Naive thymus-derived CD8-positive, alpha-beta T cell (primary cell): ENCODE measurements at places on chromosomes 7 and 10. TPM values are rescaled to one million over a fixed set of nuclear protein-coding genes. Genes with fewer than 3 reads are reported as not detected.

SFRP4 gene
- not detected for total RNA-seq

POM121L12 gene
- total RNA-seq = not detected

BTBD16 gene
- not detected for total RNA-seq

FAM25G gene
- not detected for total RNA-seq

WNT16 gene
- total RNA-seq = 0.19 TPM

FOXI2 gene
- total RNA-seq = not detected

TBL2 gene
- 30.4 TPM for total RNA-seq

DNA sequence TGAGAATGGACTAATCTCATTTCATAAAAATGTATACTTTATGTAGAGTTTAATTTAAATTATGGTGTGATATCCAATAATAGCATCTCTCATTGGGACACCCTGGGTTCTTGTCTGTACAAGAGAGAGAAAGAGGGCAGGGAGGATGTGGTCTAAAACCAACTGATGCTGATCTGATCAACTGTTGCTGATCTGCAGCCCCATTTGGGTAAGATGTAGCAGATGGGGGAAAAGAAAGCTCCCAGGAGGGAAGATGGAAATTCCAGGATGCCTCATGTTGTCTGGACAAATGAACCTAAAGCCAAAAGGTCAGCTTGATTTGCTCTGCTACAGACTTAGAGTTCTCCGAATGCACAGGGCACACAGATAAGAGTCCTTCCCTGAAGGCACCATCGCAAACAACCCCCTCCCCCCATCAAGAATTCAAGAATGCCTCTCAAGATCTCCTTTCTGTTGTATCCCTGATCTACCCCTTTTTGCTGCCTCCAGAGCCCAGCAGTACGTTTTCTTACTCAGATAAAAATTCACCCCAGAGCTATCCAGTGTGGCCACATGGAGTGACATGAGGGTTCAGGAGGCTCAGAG is 171.4 kb upstream of the INHBA start:
- peaks cover 17% of the 10 kb centered on the region for H3K27me3 ChIP-seq
- DNase-seq = no peak
- H3K36me3 ChIP-seq = peaks cover 2% of the 10 kb centered on the region
- no peaks in the 10 kb centered on the region for H3K4me1 ChIP-seq
- no peak overlapping the region for H3K27ac ChIP-seq

DNA sequence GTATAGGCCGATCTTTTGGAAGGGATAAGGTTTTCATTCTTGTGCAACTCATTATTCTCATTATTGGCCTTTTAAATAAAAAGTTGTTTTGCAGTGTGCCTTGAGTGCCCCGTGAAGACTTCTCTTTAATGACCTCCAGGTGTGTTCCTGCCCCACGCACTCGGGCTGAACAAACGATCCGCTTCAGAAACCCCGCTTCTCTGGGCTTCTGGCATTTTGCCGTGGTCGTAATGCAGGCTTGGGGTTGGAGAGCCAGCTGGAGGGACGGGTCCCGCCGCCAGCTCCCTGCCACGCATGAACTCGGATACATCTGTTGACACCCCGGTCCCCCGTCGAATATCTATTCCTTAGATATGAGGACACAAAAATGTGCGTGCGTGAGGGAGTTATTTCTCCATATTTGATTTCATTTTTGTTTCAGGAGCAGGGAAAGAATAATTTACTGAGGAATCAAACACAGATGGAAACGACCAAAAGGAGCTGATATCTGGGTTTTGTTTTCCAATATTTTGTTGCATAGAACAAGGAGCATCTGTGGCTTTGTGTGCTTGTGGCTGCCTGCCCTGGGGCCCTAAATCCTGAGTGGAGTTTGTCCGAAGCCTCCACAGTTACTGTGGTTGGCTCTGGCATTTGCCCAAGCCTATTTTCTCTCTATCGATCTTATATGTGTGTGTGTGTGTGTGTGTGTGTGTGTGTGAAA is 17.0 kb upstream of the TTYH3 start:
- DNase-seq = no peak
- no peak overlapping the region for H3K4me3 ChIP-seq
- no peaks in the 10 kb centered on the region for H3K27me3 ChIP-seq
- H3K36me3 ChIP-seq = no peaks in the 10 kb centered on the region

GRCh38 chr7:83796760-83797159 is 147.8 kb upstream of the SEMA3E start:
- no peak for DNase-seq
- H3K36me3 ChIP-seq = no peaks in the 10 kb centered on the region

- no peak overlapping the region for H3K4me3 ChIP-seq
- H3K27me3 ChIP-seq = no peaks in the 10 kb centered on the region
- H3K4me1 ChIP-seq = peaks cover 6% of the 10 kb centered on the region
- no peaks in the 10 kb centered on the region for H3K36me3 ChIP-seq
- H3K27ac ChIP-seq = no peak overlapping the region
Observed at GRCh38 chr7:146659732-146660131, 543.1 kb downstream of the CNTNAP2 start.

GRCh38 chr7:34277803-34278199 is 372.5 kb downstream of the BMPER start:
- no peak overlapping the region for H3K4me3 ChIP-seq
- H3K4me1 ChIP-seq = no peaks in the 10 kb centered on the region
- H3K36me3 ChIP-seq = peaks cover 5% of the 10 kb centered on the region
- H3K27me3 ChIP-seq = no peaks in the 10 kb centered on the region

DNA sequence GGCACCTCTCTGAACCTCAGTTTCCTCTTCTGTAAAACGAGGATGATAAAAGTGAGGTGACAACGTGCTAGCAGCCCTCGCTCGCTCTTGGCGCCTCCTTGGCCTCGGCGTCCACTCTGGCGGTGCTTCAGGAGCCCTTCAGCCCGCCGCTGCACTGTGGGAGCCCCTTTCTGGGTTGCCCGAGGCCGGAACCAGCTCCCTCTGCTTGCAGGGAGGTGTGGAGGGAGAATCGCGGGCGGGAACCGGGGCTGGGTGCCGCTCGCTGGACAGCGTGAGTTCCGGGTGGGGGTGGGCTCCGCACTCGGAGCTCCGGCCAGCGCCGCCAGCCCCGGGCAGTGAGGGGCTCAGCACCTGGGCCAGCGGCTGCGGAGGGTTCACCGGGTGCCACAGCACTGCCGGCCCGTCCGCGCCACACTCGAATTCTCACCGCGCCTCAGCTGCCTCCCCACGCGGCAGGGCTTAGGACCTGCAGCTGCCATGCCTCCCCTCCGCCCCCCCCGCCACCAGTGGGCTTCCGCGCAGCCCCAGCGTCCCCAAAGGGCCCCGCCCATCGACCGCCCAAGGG is 24.3 kb upstream of the ACSL5 start:
- H3K36me3 ChIP-seq = no peaks in the 10 kb centered on the region
- no peak overlapping the region for H3K27ac ChIP-seq
- no peak for DNase-seq
- no peaks in the 10 kb centered on the region for H3K4me1 ChIP-seq
- peaks cover 3% of the 10 kb centered on the region for H3K27me3 ChIP-seq

- peaks cover 56% of the 10 kb centered on the region for H3K36me3 ChIP-seq
- H3K27me3 ChIP-seq = no peaks in the 10 kb centered on the region
- H3K4me3 ChIP-seq = no peak overlapping the region
- H3K4me1 ChIP-seq = peaks cover 80% of the 10 kb centered on the region
Observed at GRCh38 chr7:135160858-135161653, 9.5 kb downstream of the CYREN start.

GRCh38 chr7:68619526-68619925 is 978.7 kb upstream of the AUTS2 start:
- H3K4me1 ChIP-seq = no peaks in the 10 kb centered on the region
- H3K36me3 ChIP-seq = no peaks in the 10 kb centered on the region

DNA sequence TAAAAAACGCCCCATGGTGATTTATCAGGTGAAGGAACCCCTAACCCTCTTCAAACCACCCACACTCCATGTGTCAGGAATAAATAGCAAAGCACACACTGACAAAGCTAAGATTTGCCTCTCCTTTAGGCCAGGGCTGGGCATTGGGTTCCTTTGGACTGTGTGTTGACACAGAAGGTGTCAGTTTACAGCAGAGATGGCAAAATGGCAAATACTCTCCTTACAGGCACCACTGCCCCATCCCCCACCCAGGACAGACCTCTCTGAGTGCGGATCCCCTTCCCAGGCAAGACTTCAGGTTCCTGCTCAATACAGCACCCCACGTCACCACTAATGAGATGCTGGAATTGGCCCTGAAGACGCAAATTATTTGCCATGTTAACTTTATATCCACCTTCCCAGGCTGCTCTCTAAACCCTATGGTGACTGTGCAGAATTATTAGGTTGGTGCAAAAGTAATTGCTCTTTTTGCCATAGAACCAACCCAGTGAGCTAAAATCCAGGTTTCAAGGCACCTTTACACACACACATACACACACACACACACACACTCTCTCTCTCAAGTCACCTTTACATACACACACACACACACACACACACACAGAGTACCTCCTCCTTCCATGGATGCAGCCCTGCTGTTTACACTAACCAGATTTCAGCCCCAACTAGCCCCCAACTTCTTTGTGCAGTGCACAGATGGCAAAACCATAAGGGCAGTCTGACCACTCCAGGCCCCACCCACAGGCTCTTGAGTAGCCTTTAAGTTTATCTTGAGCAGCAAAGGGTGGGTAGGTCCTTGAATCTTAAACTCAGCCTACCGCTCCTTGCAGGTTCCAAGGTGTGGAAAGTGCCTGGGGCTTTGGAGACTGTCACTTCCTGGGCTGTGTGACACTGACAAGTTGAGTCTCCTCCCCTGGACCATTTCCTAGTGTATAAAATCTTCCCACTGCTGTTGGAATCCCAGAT is 4.0 kb upstream of the ZCCHC24 start:
- no peak overlapping the region for H3K4me3 ChIP-seq
- no peak for DNase-seq
- no peak overlapping the region for H3K27ac ChIP-seq
- H3K4me1 ChIP-seq = peaks cover 15% of the 10 kb centered on the region
- H3K36me3 ChIP-seq = no peaks in the 10 kb centered on the region

DNA sequence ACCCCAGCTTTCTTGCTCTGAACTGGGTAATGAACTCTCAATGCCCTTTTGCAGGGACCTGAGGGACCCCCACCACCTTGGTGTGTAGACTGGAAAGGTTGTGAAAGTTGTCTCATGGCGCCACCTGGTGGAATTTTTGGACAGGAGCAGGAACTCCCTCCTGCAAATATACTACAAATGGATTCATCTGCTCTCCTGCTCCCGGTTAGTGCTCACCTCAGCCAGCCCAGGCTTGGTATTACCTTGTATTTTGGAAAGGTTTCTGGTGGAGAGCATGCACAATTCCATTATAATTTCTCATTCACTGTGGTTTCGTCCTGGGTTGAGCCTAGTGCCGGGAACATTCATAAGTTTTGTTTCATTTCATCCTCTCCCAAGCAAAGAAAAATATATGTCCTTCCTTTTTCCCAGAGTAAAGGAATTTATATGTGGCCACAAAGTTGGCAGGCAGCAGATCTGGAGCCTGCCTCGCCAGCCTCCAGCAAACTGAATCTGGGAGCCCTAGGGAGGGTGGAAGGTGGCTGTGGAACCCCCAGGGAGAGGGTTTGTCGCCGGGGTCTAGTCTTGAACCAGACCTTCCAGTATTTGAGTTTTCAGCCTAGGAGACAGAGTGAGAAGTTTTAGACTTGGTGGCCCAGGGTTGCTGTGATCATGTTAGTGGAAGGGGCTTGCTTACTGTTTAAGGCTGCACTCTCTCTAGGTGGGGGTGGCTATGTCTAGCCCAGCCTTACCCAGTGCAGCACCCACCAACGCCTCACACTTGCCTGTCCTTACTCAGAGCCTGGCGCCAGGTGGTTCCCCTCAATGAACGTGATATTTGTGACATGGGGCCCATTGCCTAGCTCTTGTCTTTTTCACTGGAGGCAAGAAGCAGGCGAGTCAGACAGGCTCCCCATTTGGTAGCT is 9.5 kb downstream of the FAM241B start:
- no peaks in the 10 kb centered on the region for H3K27me3 ChIP-seq
- H3K36me3 ChIP-seq = no peaks in the 10 kb centered on the region
- peak; percentile 58 for DNase-seq
- H3K4me3 ChIP-seq = no peak overlapping the region
- H3K4me1 ChIP-seq = peaks cover 2% of the 10 kb centered on the region
- H3K27ac ChIP-seq = no peak overlapping the region

- DNase-seq = no peak
- peaks cover 21% of the 10 kb centered on the region for H3K27me3 ChIP-seq
- H3K27ac ChIP-seq = no peak overlapping the region
- H3K4me1 ChIP-seq = peaks cover 23% of the 10 kb centered on the region
Observed at GRCh38 chr7:47253650-47254080, 328.2 kb downstream of the TNS3 start.

DNA sequence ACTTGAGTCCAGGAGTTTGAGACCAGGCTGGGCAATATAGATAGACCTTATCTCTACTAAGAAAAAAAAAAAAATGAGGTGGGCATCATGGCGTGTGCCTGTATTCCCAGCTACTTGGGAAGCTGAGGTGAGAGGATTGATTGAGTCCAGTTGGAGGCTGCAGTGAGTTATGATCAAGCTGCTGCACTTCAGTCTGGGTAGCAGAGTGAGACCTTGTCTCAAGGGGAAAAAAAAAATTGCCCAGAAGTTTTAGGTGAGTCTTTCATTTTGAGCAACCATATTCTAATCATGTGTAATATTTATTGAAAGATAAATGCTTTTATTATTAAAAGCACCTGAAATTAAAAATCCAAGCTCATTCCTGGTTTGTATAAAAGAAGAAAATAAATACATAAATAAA is 13.1 kb downstream of the INPP5F start:
- H3K27ac ChIP-seq = no peak overlapping the region
- H3K27me3 ChIP-seq = no peaks in the 10 kb centered on the region
- no peak overlapping the region for H3K4me3 ChIP-seq
- no peaks in the 10 kb centered on the region for H3K36me3 ChIP-seq
- H3K4me1 ChIP-seq = peaks cover 19% of the 10 kb centered on the region

- no peaks in the 10 kb centered on the region for H3K36me3 ChIP-seq
- DNase-seq = no peak
- no peak overlapping the region for H3K4me3 ChIP-seq
- no peaks in the 10 kb centered on the region for H3K4me1 ChIP-seq
Observed at GRCh38 chr7:157073335-157073734, 62.9 kb upstream of the MNX1 start.

GRCh38 chr10:51744235-51745000 is 45.0 kb upstream of the CSTF2T start:
- no peak for DNase-seq
- H3K4me3 ChIP-seq = no peak overlapping the region
- no peaks in the 10 kb centered on the region for H3K27me3 ChIP-seq
- H3K36me3 ChIP-seq = no peaks in the 10 kb centered on the region
- H3K4me1 ChIP-seq = peaks cover 3% of the 10 kb centered on the region
- no peak overlapping the region for H3K27ac ChIP-seq

- no peaks in the 10 kb centered on the region for H3K36me3 ChIP-seq
- no peak overlapping the region for H3K4me3 ChIP-seq
- DNase-seq = no peak
- H3K27me3 ChIP-seq = no peaks in the 10 kb centered on the region
- H3K27ac ChIP-seq = no peak overlapping the region
Observed at GRCh38 chr7:101720324-101720723, 91.2 kb upstream of the MYL10 start.

- H3K4me3 ChIP-seq = no peak overlapping the region
- H3K4me1 ChIP-seq = peaks cover 12% of the 10 kb centered on the region
- no peak for DNase-seq
- peaks cover 11% of the 10 kb centered on the region for H3K36me3 ChIP-seq
- peak overlapping the region; percentile 69 for H3K27ac ChIP-seq
Observed at GRCh38 chr7:391961-392524, 102.1 kb downstream of the FOXL3 start.
